LNCaP clone FGC (cell line): ENCODE measurements at places on chromosomes 13 and 19.

- no peak for DNase-seq
Measured at GRCh38 chr13:41505209-41505835, 48.0 kb downstream of the RGCC start.

DNA sequence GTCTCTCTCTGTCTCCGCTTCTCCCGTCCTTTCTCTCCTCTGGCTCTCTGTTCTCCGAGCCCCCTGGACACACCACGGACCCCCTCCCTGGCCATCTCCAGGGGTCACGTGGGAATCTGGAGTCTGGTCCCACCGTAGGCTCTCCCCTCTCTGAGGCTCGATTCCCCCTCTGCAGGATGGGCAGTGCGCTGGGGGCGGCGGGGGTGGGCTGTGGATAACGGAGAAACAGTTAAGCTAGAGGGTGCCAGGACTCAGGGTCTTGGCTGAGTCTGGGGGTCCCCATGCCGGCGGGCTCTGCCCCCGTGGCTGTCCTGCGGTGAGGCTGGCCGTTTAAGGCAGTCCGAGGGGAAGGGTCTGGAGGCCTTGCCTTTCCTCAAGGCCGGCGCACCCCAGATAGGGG, 462 bp upstream of the MEIS3 start:
- no peak for DNase-seq

- no peak for DNase-seq
Measured at GRCh38 chr13:45194081-45194939, 6.5 kb downstream of the KCTD4 start.

DNA sequence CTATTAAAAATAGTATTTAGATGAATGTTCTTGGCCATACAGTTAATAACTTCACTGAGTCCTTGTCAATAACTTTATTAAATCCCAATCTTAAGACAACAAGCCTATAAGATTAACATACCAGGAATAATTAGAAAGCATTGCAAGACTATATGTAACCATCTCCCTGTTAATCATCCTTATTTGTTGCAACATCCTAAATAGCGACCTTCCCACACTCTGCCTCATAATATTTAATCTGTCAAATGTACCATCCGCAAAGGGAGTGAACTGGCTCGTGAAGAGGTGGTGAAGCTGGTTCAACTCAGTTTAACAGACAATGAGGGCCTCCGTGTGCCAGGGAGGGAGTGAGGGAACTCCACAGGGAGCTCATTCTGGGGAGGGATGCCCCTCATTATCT, 33.9 kb downstream of the KL start:
- no peak for DNase-seq

GRCh38 chr19:18879579-18880373, 16.2 kb downstream of the CERS1 start:
- no peak for DNase-seq

- no peak for DNase-seq
Measured at GRCh38 chr13:111508164-111508870, 187.9 kb downstream of the TEX29 start.

DNA sequence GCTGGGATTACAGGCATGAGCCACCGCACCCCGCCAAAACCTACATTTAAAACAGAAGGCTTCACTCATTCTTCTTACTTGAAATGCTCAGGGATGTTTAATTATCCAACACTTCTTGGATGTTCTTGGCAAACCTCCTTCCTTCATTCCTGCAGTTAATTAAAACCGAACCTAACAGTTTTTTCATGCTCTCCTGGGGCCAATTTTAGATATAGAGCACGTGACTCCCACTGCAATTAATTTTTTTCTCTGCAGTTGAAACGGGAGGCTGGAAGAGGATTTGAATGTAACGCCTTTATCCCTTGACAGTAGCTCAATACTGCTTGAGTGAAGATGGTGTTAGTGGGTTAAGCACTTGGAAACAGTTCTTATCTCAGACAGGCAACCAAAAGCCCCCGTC, 4.6 kb upstream of the ACTL9 start:
- no peak for DNase-seq

DNA sequence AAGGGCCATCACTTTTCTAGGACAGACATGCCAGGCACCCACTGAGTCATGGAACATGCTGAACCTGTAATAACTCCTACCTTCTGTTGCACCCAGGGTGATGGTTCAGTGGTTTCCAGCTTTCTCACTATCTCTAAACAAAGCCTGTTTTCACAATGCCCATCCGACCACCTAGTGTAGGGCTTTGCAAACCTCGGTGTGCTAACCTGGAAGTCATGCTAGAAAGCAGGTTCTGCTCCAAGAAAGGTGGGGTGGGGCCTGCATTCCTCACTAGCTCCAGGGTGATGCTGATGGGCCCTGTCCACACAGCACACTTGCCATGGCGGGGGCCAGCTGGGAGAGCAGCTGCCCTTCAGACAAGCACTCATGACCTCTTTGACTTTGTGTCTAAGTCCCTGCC, 43.4 kb downstream of the COL4A2 start:
- DNase-seq, result no peak

DNA sequence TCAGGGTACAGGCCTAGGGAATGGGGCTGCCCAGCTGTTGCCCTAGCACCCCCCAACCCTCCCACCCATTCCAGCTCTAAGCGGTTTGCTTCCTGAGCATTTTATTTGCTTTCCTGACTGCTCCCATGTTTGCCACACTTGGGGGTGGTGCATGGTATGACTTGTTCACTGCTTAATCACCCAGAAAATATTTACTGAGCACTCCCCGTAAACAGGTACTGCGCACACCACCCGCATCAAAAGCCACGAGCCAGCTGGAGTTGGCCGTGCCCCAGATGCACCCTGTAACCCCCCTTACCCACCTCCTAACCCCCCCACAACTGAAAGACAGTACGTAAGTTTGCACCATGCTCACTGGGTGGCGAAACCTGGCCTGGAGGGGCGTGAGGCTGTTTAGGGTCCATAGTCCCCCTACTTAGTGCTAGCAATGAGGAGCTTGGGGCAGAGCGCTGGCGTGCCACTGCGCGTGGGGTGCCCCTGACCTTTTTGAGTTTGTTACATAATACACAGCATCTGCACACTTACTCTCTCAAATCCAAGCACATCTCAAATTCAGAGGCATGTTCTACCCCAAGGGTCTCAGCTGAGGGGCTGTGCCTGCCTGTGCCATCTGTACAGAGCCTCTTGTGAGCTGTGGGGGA, 29.8 kb downstream of the DPF1 start:
- DNase-seq, result no peak

DNA sequence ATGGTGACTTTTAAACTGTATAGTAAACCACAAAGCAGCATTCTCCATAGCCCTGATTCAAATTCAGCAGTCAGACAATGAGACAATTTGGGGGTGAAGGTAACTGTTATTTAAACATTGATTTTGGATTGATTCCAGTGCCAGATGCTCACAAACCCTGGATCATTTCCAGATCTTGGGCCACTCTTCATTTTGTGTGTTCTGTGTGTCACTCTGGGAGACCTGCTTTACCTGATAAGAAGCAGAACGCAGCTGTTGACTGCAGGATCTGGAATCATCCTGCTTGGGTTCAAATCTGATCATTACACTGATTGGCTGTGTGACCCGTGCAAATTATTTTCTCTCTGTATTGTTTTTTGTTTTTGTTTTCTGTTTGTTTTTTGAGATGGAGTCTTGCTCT, 4.0 kb upstream of the PCDH8 start:
- no peak for DNase-seq

DNA sequence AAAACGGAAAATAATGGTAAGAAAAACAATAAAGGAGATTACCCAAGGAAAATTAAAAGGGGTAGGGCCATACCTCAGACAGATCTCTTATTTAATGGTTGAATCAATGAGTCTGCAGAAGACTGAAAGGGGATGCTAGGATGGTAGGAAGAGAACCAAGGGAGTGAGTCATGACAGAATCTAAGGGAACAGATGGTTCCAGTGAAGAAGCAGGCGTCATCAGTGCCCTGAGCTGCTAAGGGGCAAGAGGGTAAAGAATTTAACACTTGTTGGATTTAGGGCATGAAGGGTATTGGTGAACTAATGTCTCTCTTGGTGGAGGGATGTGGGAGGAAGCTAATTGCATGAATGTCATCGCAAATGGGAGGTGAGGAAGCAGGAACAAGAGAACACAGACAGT, 329.2 kb upstream of the TSHZ3 start:
- no peak for DNase-seq

DNA sequence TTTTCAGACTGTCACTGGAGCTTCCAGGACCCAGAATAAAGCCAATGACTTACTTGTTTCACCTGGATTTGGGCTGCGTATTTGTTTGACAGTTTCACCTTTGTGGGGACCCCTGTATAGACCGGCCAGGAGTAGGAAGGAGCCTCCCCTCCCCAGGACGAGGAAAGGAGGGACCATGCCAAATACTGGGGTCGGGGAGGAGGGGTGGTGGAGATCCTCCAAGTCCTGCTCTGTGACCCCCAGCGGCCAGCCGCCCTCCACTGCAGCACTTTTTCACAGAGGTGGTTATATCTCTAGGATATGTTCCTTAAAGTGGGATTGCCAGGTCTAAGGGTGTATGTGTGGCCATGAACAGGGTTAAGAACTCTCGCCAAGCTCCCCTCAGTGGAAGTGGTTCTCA, 25.7 kb upstream of the ZNF492 start:
- DNase-seq, result no peak

GRCh38 chr13:33016414-33017322, at the start of gene KL:
TSS of gene KL (plus strand) at chr13:33016423. CDS start at chr13:33016441, 18 bp downstream.
- DNase-seq, result no peak

GRCh38 chr19:10835089-10835753, 791 bp downstream of the TMED1 start:
- DNase-seq, result peak; percentile 99

DNA sequence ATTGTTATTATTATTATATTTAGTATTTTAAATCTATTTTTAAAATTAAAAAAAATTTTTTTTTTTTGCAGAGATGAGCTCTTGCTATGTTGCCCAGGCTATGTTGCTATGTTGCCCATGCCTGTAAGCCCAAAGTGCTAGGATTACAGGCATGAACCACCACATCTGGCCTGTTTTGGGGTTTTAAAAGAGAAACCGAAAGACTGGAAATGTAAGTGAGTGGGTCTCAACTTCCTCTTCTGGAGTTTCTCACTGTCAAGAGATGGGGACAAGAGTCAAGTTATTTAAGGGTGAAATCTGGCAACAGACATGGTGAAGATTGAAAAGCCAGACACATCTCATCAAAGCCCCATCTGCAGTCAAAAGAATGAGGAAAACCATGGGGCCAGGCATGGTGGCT, 4.2 kb upstream of the OR7G3 start:
- no peak for DNase-seq
